ENCODE measurements at places on chromosomes 12 and 14.

- DNase-seq: peak; percentile 65
These were observed 279.1 kb downstream of the TTC6 start for GRCh38 chr14:37874429-37875109.

DNA sequence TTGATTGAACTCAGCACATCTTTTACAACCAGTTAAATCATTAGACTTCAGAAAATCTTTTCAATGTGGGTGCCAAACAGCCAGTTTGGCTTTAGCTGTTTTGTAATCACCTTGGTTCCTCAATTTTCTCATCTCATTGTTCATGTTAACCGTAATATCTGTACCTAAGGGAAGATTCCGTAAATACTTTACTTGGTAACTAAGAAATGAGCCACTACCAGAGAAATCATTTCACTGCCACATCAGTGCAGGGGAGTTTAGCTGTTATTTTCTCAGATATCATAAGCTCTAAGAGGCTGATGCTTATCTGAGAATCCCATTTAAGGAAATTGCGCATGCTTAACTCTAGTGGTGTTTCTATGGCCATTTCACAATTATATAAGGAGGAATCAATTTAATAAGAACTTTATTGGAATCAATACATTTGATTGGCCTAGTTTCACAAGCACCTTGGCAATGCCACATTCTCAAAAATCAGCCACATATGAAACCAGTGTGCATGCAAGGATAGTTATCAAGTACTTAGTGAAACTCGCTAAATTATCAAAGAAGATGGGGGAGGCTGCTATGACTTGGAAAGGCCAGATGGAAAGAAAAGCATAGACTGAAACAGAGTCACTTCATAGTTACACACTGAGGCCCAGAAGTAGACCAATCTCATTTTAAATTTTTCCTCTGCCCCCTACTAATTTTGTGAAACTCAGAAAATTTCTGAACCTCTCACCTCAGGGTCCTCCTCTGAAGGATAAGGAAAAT lies 28.1 kb upstream of the IL22 start:
- DNase-seq: no peak

DNA sequence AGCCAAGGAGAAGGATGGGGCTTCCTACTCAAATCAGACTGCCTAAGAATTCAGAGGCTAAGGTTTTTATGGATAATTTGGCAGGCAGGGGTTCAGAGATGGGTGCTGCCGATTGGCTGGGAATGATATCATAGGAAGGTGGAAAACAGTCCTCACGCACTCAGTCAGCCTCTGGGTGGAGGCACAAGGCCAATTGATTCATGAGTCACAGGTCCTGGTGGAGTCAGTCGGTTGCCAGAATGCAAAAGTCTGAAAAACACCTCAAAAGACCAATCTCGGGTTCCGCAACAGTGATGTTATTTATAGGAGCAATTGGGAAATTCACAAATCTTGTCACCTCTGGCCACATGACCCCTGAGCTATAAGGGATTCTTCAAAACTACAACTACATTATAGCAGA lies 105.5 kb downstream of the GXYLT1 start:
- DNase-seq: no peak

DNA sequence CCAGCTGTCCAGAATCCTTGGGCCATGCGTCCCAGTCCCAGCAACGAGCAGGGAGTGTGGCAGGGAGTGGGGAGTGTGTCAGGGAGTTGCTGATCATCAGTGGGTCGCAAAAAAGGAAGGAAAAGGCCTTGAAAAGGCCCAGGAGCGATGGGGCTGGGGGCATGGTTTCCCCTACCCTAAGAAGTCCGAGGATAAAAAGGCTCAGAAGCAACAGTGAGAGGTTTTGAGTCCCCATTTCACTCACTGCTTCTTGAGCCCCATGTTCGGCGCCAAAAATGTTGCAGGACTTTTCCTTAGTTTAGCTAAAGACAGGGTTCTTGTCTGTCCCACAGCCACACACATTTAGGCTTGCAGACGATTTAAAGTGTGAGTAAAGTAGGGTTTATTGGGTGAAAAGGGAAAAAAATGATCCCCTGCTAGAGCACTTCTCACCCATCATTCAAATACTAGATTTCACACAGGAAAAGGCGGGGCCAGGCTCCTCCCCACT lies 189.5 kb downstream of the KCNC2 start:
- no peak for DNase-seq

- DNase-seq: no peak
These were observed 70.2 kb downstream of the TSPAN11 start for GRCh38 chr12:30996752-30997151.

- DNase-seq: no peak
These were observed 63.8 kb upstream of the PLEKHG7 start for GRCh38 chr12:92639017-92639416.
